ENCODE measurements at places on chromosomes 5 and 9.

DNA sequence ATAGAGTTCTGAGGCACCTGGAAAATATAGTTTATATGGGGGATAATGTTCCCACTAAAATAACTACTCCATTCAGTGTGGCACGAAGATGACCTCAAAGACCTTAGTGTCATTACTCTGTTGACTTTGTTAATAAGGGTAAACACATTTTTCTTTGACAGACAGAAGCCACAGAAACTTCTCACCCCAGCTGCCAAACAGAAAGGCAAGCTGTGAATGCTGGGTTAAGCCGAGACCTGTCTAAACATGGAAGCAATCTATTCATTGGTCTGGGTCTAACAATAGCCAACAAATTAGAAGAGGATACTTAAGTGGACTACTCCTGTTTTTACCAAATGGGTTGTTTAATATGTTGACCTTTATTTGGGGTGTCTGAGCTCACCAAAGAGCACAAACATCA lies 171.4 kb downstream of the TLE1 start:
- DNase-seq: peak; percentile 98

DNA sequence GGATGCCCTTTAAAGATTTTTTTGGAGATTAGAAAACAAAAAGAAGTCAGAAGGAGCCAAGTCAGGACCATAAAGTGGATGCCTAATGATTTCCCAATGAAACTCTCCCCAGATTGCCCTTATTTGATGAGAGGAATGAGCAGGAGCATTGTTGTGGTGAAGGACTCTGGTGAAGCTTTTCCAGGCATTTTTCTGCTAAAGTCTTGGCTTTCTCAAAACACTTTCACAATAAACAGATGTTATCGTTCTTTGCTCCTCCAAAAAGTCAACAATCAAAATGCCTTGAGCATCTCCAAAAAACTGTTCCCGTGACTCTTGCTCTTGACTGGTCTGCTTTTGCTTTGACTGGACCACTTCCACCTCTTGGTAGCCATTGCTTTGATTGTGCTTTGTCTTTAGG lies 121.8 kb downstream of the CAAP1 start:
- DNase-seq: no peak

GRCh38 chr5:91077623-91078022 lies 305.5 kb downstream of the ARRDC3 start:
- DNase-seq: no peak

DNA sequence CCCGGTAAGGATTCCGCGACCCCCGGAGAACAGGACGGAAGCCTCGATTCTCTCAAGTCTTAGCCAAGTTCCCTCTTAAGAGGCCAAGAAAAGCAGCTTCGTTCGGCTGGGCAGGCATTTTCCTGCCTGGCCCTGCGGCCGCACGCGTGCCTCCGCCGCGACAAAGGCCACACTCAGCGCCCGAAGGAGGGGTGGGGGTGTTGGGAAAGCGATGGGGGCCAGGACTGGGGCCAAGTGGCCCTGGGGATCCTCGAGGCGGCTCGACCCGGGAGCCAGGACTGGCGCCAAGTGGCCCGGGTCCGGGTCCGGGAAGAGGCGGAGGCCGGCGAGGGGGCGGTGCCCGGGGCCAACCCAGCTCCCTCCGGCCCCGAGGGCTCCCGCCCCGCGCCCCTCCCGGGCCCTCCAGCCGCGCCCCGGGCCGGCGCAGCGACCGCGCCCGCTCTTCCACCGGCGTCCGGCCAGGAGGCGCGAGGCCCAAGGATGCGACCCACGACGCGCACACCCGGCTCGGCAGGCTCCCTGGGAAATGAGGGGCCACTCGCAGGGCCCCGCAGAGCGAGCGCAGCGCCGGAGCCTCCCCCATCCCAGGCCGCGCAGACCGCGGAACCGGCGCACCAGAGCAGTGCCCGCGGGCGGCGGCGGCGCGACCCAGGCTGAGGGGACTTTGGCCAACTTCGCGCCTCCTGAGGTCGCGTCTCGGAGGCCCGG lies 756 bp downstream of the VAV2 start:
- peak; percentile 58 for DNase-seq

DNA sequence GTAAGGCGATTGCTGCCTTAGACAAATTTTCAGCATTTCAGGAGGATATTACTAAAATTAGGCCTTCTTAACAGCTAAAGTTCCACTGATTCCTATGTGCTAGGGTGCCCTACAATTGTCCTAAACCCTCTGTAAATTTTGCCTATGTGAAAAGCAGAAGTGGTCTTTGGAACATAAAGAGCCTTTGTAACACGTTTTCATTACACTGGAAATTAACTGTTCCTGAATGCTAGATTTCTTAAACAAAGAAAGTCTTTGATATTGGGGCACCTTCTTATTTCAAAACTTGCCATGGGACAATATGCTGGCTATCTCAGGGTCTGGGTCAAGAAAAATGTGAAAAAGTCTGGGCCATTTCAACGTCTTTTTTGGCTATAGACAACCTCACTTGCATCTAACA lies 60.4 kb upstream of the MOCS2 start:
- DNase-seq: no peak

GRCh38 chr9:94289691-94290090 lies 30.6 kb downstream of the ZNF169 start:
- DNase-seq: no peak

GRCh38 chr9:83327323-83327722 lies 210.9 kb downstream of the FRMD3 start:
- no peak for DNase-seq

DNA sequence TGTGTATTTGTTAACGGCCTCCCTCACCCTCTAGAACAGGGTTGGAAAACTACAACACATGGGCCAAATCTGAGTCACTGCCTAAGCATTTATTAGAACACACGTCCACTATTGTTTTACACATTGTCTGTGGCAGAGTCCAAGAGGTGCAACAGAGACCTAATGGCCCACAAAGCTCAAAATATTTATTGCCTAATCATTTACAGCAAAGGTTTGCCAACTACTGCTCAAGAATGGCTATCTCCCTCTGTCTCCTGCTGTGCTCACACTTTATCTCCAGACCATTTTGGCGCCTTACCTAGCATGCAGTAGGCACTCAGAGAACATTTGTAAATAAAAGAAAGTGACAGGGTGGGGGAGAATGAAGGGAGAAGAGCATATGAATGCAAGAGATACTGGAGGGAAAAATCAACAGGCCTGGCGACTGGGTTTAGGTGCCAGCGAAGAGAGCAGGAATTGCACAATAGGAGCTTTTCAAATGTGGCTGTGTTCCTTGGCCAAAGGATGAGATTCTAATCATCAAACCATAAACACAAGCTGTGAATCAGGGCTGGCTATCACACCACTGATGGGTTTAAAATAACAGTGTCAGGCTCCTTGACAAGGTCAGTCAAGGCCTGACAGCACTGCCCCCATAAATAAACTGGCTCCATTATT lies 80.3 kb downstream of the EPB41L4A start:
- DNase-seq: peak; percentile 66

GRCh38 chr9:134698587-134699342 lies 57.2 kb downstream of the COL5A1 start:
- DNase-seq: peak; percentile 76

DNA sequence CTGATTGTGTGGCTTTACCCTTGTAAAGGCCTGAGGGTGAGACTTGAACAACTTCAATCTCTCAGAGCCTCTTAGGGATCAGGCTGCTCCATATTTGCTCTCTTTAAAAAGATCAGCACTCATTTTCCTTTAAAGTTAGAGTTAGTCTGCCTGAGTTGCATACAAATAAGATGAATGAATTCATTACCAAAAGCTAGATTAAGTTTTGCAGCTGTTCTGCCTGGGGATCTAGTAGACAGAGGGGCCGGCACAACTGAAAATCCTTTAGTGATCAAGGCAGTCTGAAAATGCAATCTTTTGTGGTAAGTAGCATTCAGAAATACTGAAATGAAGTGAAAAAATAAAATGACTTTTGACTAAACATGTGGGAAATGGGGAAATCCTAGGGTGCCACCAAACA lies 264.0 kb downstream of the MAN2A1 start:
- DNase-seq: no peak

- no peak for DNase-seq
Measured at GRCh38 chr5:81182396-81183390, 50.4 kb upstream of the CKMT2 start.

DNA sequence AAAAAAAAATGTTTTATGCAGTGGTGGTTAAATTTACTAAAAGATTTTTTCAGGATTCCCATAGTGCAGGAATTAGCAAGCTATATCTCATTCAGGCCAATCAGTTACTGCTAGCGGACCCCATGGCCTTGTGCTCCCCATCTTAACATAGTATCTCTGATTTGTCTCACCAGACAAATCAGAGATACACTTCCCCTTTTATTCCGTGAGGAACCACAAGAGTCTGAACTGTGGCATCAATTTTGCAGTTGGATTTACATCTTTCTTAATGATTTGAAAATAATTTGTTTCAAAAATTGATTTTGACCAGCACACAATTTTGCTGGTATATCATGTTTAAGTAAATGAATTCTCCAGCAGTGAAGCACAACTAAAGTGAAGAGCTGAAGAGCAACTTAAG lies 17.9 kb downstream of the ITGA1 start:
- DNase-seq: no peak

DNA sequence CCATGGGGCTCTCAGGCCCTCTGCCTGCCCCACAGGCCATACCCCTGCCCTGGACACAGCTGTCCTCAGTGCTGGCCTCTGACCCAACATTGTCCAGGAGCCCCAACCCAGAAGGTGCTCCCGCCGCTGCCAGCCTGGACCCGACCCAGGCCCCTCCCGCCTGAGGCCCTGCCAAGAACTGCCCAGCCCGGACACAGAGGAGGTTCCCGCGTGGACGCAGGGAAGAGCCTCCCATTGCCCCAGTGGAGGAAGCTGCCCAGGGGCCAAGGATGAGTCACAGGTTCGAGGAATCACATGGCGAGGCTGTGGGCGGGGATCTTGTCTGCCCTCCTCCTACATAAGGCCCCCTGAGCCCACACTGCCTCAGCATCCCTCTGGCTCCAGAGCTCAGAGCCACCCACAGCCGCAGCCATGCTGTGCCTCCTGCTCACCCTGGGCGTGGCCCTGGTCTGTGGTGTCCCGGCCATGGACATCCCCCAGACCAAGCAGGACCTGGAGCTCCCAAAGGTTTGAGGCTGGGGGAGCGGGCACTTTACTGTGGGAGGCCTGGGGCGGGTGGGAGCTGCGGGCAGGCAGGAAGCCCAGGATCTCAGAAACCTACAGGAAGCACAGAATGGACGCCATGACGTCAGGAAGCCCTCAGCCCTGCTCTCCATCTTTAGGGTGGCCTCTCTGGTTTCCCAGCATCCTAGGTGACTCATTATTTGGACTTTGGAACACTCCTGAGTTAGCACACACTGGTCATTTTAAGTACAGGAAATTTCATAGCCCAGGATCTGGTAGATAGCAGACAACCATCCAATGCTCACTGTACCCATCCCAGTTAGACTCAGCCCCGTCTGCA lies at the start of gene PAEP:
Gene PAEP, plus strand, starts transcription at position 366 of the 844 bp plus-strand sequence.
- DNase-seq: no peak

DNA sequence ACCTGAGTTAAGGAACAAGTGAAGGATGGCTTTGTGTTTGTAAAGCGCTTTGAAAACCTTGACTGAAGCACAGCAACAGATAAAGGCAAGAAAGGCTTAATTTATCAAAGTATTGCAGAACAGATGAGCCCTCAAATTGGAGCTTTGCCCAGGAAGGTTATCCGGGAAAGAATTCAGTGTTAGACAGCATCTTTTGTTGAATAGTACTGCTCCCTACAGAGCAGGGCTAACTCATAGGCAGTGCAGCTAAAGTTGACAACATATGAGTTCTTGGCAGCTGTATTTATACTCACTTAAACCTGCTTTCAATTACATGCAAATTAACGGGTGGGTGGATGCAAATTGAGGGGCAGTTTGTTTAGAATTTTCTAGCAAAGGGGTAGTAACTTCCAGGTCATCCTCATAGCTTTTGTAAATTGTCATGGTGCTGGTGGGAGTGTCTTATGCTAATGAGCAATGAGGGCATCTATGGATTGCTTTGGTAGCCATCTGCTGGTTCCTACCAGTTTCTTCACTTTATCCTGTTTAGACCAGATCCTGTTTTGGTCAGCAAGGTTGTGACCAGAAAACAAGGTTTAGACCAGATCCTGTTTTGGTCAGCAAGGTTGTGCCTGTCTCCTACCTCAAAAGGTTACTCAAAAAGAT lies 105.8 kb downstream of the GDA start:
- peak; percentile 85 for DNase-seq

DNA sequence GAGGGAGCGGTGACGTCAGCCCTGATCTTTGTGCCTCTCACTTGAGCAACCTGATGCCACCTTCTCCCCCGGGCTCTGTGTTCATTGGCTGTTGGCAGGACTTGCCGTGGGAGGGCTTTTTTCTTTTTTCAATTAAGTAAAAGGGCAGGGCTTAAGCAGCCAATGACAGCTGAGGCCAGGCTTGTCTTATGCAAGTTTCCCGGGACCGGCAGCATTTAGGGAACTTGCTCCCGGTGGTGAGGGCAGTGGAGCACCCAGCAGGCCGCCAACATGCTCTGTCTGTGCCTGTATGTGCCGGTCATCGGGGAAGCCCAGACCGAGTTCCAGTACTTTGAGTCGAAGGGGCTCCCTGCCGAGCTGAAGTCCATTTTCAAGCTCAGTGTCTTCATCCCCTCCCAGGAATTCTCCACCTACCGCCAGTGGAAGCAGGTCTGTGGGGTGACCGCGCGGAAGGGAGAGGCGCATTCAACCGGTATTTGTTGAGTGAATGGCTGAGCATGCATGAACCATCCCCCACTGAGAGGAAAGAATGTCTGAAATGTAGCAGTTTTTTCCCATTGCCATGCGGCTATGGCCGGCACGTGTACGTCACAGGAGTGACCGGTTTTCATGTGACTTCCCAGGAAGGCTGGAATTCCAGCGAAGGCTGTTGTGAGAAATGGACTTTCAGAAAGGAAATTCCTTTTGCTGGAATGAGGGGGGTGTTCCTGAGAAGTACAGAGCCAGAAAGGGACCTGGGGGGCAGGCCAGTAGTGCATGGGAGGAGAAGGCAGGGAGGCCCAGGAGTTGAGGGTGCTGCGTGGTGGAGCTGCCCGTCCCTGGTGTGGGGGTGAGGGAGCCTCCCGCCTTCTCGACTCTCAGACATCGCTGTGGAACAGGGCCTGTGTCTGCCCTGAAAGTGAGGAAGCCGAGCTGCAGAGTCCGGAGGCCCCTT lies 29.0 kb downstream of the PTGES2 start:
- peak; percentile 98 for DNase-seq

GRCh38 chr9:127500862-127501261 lies 49.6 kb downstream of the LRSAM1 start:
- no peak for DNase-seq

DNA sequence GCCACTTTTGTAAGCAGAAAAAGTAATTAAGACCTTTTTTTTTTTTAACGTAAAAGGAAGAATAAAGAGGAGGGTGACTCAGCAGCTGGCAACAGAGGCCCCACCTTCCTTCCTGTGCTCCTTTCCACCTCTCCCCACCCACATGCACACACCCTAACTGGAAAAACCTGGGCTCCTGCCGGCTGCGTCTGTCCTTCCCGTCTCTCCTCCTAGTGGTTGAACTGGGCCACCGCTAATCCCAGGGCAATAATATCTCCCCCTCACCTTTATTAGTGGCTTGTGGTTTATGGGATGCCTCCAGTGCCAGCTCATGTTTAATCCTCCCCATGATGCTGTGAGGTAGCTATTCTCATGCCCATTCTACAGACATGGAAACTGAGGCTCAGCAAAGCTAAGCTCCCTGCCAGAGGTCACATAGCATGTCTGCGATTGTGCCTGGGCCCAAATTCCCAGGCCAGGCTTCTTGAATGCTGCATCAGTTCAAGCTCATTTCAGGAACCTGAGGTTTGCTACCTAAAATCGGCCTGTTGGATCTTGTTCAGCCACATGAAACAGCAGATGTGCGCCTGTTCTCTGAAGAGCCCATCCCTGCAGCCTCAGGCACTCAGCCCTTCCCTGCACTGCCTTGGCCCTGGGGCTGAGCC lies 60.9 kb upstream of the IL17B start:
- DNase-seq: peak; percentile 76

All from NCI-H69 (cell line).